Peyer's patch (tissue), 4 donors: ENCODE measurements at places on chromosomes 6 and 20.

GRCh38 chr20:34541264-34541901, 17.1 kb upstream of the MAP1LC3A start:
- no peak for DNase-seq

- DNase-seq: no peak
These were observed 135.8 kb upstream of the AFDN start for GRCh38 chr6:167690931-167691330.

GRCh38 chr6:163813979-163814493, 399.5 kb downstream of the QKI start:
- no peak for DNase-seq

DNA sequence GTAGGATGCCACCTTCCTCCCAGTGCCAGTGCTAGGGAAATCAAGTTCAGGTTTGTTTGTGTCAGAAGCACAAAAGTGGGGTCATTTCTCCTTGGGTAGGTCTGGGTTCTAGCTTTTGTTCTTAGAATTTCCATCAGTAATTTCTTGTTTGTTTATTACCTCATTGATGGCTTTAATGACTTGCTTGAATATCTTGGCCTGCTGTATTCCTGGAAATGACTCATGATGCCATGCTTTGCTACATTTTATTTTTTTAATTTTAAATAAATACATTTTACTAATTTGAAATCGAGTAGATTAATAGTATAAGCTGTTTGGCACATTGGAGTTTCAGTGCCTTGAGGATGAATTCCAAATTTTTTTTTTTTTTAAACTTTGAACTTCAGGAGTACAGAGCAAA, 189.6 kb downstream of the JARID2 start:
- no peak for DNase-seq

GRCh38 chr6:96659084-96659845, 96.3 kb downstream of the FHL5 start:
- no peak for DNase-seq

- DNase-seq: no peak
These were observed 157.8 kb downstream of the SLC22A3 start for GRCh38 chr6:160505970-160506369.

DNA sequence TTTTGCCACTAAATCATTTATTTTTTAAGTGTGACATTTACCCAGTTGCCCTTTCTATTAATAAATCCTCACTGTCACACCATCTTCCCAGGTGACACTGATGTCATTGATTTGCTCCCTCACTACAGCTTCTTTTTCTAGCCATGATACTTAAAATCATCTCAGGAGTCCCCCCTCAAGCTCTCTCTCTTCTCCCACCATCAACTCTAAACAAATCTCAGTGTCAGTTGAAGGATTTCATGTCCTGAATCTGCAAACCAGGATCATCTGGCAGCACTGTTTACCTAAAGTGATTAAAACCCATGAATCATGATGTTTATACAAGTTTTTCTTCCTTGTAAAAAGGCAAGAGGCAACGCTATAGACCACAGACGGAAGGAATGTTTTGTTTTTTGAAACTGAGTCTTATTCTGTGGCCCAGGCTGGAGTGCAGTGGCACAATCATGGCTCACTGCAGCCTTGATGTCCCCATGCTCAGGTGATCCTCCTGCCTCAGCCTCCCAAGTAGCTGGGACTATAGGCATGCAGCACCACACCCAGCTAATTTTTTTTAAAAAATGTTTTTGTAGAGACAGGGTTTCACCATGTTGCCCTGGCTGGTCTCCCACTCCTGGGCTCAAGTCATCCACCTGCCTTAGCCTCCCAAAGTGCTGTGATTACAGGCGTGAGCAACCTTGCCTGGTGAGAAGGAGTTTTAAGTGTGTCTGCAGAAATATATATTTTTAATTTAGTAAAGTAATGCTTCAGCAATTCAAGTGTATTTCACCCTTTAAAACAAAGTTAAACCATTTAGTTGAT, 30.1 kb upstream of the SH3BGRL2 start:
- DNase-seq: no peak

GRCh38 chr6:14107711-14108494, 9.7 kb upstream of the CD83 start:
- DNase-seq: no peak

DNA sequence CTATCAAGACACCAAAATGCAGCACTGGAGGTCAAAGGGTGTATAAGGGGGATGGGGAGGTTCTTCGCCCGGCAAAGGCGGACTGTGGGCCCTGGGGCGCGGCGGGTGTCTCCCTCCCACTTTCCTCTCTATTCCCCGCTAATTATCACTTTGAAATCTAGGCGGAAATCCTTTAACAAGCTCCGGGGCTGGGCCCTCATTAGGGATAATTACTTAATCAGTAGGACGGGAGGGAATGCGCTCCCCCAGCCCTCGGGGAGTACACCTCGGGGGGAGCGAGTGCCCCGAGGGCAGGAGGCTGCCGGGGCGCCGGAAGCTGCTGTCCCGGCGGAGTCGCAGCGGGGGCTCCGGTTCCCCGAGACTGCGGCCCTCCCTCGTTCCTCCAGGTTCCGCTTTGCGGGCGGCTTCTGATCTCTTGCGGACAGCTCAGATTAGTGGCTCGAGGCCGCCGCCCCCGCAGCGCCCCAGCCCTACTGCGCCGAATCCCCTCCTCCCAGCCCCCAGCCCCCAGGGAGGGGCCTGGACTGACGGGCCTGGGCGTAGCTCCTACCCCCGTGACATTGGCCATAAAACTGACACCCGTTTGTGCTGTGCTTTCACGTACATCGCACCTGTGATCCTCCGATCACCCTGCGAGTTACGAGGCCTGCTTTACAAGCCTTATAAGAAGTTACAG, 14.7 kb downstream of the MUCL3 start:
- peak; percentile 73 for DNase-seq

- no peak for DNase-seq
These were observed 69.3 kb downstream of the IBTK start for GRCh38 chr6:82178077-82178758.

DNA sequence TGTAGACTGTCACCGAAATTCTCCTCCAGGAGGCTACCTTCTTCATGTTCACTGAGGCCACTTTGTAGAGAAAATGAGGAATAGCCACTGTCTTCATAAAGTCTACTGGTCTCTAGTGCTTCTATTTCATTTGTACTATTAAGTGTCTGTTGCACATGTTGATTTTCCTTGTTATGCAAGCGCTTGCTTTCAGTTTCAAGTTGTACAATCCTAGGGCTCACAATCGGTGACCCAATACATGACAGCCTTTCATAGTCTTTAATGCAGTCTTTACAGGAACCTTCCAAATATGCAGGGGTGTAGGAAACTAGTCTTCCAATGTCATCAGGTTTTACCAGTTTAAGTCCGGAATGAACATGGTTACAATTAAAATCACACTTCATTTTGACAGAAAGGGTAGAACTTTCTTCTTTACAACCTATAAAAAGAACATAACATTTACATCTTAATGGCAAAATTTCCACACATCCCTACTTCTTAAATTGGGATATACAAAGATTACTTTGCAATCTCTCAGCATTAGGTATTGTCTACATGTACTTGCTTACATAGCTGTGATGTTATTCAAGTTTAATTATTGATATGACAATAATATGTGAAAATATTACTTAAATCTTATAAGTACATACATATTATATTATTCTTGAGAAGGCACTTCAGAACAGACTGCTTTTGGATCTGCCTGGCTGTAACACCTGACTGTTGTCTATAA, 7.5 kb downstream of the FBXO5 start:
- DNase-seq: no peak

DNA sequence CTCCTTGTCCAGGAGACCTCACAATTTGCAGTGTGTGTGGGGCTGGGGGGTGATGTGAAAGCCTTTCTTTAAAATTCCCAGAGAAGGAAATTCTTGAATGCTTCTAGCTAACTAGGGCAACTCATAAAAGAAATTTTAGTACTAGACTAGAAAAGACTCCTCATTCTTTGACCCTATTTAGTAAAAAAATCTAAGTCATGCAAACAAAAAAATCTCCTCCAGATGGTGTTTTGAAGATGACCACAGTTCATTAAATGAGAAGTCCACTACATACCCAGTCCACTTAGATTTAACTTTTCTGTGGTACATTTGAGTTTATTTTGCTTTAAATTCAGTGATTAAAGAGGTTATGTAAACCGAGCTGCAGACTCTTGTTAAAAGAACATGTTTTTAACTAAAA, 67.5 kb downstream of the NDUFAF5 start:
- no peak for DNase-seq

- DNase-seq: no peak
These were observed 56.5 kb downstream of the SHLD1 start for GRCh38 chr20:5806457-5807263.

- DNase-seq: no peak
These were observed 464.9 kb downstream of the PRKN start for GRCh38 chr6:162262466-162263196.

DNA sequence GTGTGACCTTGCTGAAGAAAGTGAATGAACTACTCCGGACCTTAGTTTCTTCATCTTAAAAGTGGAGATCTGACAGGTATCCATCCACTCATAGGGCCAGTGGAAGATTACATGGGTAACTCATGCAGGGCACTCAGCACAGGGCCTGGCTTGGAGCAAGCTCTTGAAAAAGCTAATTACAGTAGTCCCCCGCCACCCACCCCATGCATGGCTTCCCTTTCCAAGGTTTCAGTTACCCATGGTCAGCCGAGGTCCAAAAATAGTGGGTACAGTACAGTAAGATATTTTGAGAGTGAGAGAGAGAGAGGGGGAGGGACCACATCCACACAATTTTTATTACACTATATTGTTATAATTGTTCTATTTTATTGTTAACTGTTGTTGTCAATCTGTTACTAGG, 7.1 kb upstream of the PMEPA1 start:
- no peak for DNase-seq

GRCh38 chr20:460707-461106, 1.6 kb downstream of the TBC1D20 start:
- no peak for DNase-seq

GRCh38 chr6:169619650-169620049, 82.2 kb downstream of the WDR27 start:
- DNase-seq: no peak

- DNase-seq: no peak
These were observed 104.4 kb upstream of the TENT5A start for GRCh38 chr6:81856872-81857271.

GRCh38 chr6:167053895-167054530, 54.8 kb downstream of the CEP43 start:
- no peak for DNase-seq

DNA sequence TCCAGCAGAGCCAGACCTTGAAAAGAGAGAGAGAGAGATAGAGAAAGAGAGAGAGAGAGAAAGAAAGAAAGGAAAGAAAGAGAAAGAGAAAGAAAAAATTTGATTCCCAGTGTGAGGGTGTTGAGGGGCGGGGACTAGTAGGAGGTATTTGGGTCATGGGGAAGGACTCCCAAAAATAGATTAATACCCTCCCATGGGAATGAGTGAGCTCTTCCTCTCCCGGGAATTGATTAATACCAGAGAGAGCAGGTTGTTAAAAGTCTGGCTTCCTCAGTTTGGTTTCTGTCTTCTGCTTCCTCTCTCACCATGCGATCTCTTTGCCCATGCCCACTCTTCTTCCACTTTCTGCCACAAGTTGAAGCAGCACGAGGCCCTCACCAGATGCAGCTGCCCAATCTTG, 28.8 kb upstream of the CFAP206 start:
- DNase-seq: no peak

- DNase-seq: no peak
These were observed 21.9 kb upstream of the C6orf62 start for GRCh38 chr6:24740861-24741260.

GRCh38 chr20:48329031-48329615, 498.7 kb downstream of the PREX1 start:
- no peak for DNase-seq

GRCh38 chr6:118895859-118896258, 1.9 kb downstream of the ASF1A start:
- no peak for DNase-seq

GRCh38 chr20:12554426-12554825, 454.3 kb upstream of the SPTLC3 start:
- DNase-seq: no peak

DNA sequence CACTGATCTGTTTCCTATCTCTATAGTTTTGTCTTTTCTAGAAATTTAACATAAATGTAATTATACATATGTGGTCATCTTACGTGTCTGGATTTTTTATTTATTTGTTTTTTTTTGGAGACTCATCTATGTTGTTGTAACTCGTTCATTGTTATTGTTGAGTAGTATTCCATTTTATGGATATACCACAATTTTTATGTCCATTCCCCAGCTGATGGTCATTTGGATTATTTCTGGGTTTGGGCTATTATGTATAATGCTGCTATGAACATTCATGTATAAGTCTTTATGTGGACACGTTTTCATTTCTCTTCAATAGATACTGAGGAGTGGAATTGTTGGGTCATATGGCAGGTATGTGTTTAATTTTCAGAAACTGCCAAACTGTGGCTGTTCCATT, 10.2 kb downstream of the DZANK1 start:
- DNase-seq: no peak

GRCh38 chr6:37793067-37793466, 26.5 kb upstream of the ZFAND3 start:
- DNase-seq: no peak

GRCh38 chr6:156396068-156396771, 381.0 kb upstream of the ARID1B start:
- DNase-seq: no peak
